Foreskin keratinocyte (primary cell): ENCODE measurements at places on chromosomes 1 and 21. TPM values are rescaled to one million over a fixed set of nuclear protein-coding genes. Genes with fewer than 3 reads are reported as not detected.
A peak's percentile ranks its signal among the peaks of the same experiment; 100 is the strongest.

DNA sequence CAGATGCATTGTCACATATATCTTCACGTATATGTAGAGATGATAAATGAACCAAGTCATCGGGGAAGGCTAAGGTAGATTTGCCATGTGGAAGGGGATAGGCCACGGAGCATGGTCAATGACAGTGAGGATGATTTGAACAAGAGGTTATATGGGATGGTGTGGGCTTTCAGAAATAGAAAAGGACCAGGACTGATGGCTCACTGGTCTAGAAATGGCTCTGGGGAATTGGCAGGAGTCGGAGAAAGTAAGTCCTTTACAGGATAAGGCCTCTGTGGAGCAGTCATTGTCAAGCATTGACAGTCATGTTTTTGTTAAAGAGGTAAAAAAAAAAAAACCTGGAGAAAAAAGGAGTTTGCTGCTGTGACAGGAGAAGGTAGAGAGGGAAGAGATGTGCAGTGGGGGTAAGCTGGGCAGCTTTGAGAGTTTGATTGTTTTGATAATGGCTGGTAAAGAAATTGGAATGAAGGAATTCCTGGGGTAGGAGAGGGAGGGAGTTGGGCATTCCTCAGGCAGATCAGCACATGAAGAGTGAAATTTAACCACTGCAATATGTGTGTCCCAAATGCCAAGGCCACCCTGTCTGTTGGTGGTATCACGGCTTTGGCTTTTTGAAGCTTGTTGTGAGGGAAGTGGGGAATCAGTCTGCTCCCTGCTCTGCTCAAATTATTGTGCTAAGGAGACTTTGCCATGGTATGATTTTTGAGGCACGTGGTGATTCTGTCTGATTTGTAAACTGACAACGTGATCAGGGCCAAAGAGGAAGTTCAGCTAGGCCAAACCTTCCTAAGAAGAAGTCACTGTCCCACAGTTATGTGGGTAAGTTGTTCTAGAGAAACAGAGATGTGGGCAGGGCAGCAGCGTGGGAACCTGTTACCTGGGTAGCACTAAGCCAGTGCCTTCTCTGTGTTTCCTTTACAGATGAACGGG is 26.0 kb downstream of the MACF1 start:
- DNase-seq: no peak

GRCh38 chr1:208235982-208236761 is 8.0 kb downstream of the PLXNA2 start:
- DNase-seq: no peak

- DNase-seq: no peak
These were observed 6.5 kb downstream of the PAXBP1 start for GRCh38 chr21:32765058-32765457.

CLK2 gene
- 31.5 and 34.0 TPM in 2 replicates for total RNA-seq

FAM20B gene
- total RNA-seq: 28.9 and 29.1 TPM in 2 replicates

PRDM16 gene
- total RNA-seq: 0.04 TPM in 1 of 2 replicates, not detected in the other

DNA sequence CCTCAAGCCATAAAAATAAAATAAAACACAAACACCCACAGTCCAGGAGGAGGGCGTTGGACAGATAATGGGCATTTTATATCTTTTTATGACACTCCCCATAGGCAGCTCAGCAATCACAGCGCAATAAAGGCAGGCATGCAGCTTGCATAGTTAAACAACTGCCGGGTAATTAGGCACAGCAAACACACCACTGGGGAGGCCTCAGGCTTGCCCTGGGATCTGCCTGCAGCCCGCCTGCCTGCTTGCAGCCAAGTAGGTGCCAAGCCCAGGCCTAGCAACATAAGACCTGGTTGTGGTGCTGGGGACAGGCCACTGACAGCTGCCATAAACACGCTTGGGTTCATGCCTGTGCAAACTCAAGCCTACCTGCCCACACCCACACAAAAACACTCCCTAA is 54.2 kb downstream of the DMAP1 start:
- no peak for DNase-seq

- DNase-seq: no peak
These were observed 66.9 kb upstream of the TINAGL1 start for GRCh38 chr1:31509124-31510072.

SPATA21 gene
- total RNA-seq: not detected in 2 replicates

- no peak for DNase-seq
These were observed 643.9 kb upstream of the CAMK1G start for GRCh38 chr1:208939537-208940085.

DNA sequence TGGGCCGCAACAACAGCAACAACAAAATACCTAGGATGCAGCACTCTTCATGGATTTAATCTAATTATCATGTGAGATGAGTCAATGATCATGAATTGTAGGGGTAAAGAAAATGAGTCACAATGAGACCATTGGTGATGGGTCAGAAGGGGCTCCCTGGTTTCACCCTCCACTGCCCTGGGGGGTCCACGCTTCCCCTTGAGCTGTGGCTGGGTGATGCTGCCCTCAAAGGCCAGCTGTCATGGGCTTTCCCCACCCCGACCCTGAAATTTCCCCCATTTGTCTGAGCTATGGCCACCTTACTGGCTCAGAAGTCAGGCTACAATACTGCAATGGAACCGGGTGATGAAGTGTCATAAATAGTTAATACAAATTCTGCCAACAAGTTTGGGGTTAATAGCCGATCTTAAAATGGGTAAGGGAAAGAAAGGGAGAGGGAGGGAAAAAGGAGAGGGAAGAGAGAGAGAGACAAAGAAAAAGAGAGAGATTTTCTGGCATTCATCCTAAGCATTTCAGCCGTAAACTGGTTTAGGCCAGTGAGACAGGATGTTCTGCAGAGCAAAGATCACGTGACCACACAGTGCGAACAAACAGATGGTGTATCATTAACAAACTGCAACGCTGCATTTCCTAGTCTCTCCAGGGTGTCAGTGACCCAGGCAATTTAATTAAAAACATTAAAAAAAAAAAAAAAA is 143.4 kb upstream of the ERRFI1 start:
- DNase-seq: no peak

GRCh38 chr1:245880754-245881403 is 626.2 kb downstream of the SMYD3 start:
- DNase-seq: peak; percentile 36

DNA sequence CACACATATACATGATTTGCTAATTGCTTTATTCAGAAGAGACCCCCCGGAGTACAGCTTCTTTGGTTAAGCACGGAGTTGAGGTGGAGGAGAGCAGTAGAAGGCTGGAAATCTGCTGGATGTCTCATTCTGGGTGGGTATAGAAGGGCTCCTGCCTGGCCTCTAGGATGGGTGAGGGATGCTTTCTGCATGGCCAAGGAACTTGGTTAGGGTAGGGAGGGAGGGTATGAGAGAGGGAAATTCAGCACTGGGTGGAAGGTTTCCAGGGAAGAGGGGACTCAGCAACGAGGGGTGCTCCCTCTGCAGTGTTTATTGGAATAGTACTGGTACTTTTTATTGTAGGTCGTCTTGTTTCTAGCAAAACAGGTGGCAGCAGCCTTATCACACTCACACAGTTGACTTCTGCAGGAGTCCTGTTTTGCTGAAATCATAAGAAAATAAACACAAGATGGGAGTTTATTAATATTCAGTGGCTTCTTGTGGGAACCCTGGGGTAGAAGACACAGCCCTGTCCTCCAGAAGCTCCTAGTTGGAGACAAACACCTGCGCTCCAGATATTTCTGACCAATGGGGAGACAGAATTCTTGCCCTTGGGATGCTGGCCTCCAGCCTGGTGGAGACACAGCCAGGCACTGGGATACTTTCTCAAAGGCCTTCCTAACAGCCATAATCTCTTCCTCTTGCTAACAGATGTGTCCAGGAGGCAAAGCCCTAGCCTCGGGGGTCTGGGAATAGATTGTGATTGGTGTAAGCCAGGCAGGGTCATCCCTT is 3.8 kb downstream of the PLA2G2A start:
- DNase-seq: no peak

- DNase-seq: no peak
These were observed 292.1 kb upstream of the VAMP3 start for GRCh38 chr1:7478809-7479499.

GRCh38 chr1:19178734-19179398 is 31.2 kb downstream of the UBR4 start:
- no peak for DNase-seq

GRCh38 chr1:238892612-238893011 is 493.8 kb upstream of the CHRM3 start:
- peak; percentile 92 for DNase-seq

RGS1 gene
- not detected in 2 replicates for total RNA-seq

PCAT6 gene
- total RNA-seq: 0.67 and 1.5 TPM in 2 replicates

FCRL2 gene
- total RNA-seq: not detected in 2 replicates

SEC16B gene
- total RNA-seq: 0.35 and 1.1 TPM in 2 replicates

DNA sequence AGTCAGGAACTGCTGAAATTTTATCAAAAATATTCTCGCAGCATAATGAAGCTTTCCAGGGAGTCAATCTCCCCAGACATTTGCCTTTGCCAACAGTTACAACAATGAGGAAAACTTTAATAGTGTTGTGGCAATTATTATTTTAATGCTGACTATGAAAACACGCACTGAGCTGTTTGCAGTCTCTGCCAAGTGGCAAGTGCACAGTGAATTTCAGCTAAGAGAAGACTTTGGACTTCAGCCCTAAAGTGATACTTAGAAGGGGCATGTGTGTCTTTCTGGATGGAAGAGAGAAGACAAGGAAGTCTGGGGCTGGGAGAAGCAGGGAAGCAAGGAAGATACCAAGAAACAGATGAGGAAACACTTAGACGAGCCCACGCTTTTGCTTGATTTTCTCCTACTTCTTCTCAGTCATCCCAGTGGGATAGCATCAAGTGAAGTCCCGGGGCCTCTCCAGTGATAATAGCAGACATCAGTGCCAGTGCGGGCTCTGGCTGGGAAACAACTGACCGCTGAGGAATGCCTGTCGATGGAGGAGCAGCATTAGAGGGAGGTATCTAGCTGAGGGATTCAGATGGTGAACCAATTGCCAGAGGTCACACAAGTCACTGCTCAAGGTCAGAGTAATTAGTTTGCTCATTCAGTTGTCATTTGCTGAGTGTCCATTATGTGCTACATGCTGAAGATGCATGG is 196.3 kb downstream of the TTLL7 start:
- no peak for DNase-seq

SELL gene
- not detected in 2 replicates for total RNA-seq

GRCh38 chr21:45074048-45074817 is at the start of gene ADARB1:
TSS of gene ADARB1 (plus strand) at chr21:45074580. CDS start at chr21:45171657, 97,077 bp downstream.
- peak; percentile 44 for DNase-seq

DNA sequence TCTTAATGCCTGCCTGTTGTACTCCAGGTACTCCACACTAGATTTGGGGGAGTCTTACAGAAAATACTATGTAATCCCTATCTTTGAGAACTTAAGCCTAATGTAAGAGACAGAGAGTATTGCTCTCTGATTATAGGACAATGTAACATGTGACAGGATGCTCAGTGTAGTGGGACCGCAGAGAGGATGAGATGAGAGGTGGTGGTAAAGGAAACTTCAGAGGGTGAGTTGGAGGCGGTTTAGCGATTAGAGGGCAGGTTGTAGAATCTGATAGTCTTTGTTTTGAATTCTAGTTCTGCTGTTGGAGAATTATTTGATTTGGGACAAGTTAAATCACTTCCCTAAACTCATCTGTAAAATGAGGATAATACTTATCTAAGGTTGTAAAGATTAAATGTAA is 5.4 kb downstream of the SOAT1 start:
- no peak for DNase-seq

FOXE3 gene
- total RNA-seq: not detected in 2 replicates

SPRR5 gene
- total RNA-seq: 0.24 and 0.32 TPM in 2 replicates

TAS1R2 gene
- not detected in 2 replicates for total RNA-seq

GJA8 gene
- total RNA-seq: not detected in 2 replicates

GRCh38 chr1:94676686-94677085 is 135.1 kb upstream of the F3 start:
- no peak for DNase-seq

DNA sequence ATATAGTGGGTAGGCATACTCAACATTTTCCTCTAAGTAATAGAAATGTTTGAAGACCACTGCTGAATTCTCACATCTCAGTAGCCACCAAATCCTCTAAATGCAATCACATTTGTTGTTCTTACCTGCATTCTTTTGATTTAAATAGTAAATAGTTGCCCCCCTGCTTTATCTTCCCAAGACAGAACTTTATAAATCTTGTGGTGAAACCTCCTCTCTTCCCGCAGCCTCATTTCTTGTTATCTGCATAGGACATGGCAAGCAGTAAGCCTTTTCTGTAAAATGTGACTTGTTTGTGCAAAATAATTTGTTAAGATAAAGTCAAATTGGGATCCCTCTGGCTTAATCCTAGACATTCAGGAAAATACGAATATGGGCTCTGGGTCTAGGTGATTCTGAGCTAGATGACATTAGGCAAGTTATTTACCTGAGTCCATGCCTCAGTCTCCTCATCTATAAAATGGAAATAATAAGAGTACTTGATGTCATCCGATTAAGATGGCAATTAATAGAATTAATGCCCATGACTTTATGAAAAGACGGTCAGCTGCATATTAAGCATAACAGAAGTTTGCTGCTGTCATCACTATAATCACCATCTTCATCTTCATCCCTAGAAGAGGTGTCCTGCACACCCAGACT is 77.7 kb downstream of the LRRC8C start:
- DNase-seq: no peak

DNA sequence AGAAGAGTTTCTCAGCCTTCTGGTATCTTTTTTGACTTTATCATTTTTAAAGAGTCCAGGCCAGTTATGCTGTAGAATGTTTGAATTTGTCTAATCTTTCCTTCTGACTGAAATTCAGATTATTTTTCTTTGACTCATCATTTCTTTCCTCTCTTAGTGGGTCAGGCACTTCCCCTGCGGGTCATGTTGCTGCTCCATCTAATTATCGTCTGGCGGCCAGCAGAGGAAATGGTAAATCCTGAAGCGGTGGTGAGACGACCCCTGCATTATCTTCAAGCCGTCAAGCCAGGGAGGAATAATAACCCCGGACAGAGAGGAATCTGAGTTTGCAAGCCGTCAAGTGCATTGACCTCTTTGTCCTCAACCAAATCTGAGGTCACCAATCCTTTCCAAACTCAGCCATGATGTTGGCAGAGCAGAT is 102.1 kb downstream of the ADSS2 start:
- no peak for DNase-seq

IGFN1 gene
- not detected in 2 replicates for total RNA-seq

DNA sequence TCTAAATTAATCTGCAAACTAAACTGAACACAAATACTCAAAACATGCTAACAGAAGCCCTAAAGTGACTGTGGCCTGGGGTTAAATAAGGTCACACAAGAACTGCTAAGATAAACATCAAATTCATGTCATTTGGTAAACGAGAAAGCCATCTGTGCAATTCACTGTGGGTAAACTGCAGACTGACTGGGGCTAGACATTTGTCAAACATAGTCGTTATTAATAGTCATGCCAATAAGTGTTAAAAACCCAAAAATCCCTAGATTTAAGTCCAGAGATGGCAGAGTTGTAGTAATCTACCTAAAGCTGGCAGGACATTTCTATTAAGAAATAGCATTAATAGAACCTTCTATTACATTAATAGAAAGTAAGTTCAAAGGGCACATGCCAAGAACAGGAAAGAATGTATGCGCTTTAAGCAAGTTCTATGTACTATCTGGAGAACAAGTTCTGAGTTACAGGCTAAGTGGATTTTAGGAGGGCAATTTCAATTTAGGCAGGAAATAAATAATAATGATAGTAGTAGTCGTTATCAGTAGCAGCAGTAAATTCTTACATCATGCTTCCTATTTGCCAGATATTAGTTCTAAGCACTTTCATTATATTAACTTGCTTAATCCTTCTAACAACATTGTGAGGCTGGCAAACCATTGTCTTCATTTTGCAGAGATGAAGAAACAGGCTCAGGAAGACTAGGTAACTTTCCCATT is 8.6 kb downstream of the EDEM3 start:
- DNase-seq: no peak
